ENCODE measurements at places on chromosomes 6 and 20.
A peak's percentile ranks its signal among the peaks of the same experiment; 100 is the strongest.

GRCh38 chr6:3585320-3585935 is 128.6 kb upstream of the SLC22A23 start:
- DNase-seq, result no peak

GRCh38 chr6:52360028-52360427 is 1.9 kb upstream of the PAQR8 start:
- DNase-seq, result no peak

DNA sequence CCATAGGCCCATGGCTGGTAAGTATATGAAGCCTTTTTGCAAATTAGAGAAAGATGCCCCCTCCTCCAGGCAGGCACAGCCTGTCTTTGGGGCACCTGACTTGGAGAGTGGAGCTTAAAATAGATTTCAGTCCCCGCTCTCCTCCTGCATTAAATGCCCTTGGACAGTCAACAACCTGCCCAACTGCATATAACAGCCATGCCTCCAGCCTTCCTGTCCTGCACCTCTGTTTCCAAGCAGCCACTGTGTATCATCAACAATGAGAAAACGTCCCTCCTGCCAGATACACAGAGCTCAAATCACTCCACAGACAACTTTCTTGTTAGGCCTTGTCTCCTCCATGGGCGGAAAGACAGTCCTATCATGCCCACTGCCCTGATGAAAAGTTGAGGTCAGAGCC is 3.4 kb downstream of the CDH22 start:
- no peak for DNase-seq

DNA sequence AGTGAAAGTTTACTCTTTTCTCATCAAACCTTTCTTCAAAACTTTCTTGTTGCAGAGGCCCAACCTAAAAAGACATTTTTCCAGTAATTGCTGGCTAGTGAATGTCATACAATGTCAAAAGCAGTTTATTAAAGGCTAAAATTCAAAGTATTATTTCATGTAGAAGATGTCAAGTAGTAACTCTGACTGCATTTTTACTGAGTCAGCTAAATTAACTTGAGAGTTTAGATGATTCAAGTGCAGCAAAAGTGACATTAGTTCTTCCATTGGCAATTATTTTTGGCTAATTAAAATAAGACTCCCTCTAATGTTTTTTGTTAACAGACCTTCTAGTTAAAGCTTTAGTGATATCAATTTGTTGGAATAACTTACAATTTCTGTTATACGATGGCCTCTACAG is 1438.5 kb downstream of the GRIK2 start:
- DNase-seq, result no peak

DNA sequence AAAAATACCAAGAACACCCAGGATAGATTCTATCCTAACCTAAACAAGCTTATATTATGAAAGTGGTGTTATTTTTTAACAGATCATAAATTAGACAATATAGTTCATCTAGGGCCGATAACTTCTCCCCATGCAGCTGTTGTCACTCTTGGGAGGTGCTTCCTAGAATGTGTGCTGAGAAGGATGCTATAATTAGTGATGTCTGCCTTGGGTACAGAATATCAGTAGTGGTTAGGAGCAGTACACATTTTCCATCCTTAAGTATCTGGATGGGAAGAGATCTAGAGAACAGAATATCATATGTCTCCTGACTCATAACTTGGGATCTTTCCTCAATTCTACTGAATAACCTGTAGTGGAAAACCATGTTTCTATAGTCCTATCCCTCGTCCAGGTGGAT is 214.5 kb downstream of the BCKDHB start:
- no peak for DNase-seq

DNA sequence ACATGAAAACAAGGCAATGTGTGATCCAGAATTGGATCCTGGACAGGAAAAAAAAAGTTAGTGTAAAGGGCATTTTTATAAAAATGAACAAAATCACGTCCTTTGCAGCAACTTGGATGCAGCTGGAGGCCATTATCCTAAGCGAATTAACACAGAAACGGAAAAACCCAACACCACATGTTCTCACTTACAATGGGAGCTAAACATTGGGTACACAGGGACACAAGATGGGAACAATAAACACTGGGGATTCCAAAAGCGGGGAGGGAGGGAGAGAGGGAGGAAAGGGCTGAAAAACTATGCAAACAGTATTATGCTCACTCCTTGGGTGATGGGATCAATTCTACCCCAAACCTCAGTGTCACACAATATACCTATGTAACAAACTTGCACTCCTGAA is 91.4 kb upstream of the BTBD3 start:
- no peak for DNase-seq

GRCh38 chr6:126770176-126770575 is 348.3 kb upstream of the RSPO3 start:
- no peak for DNase-seq

GRCh38 chr6:143784316-143784715 is 58.8 kb upstream of the LTV1 start:
- DNase-seq, result no peak

DNA sequence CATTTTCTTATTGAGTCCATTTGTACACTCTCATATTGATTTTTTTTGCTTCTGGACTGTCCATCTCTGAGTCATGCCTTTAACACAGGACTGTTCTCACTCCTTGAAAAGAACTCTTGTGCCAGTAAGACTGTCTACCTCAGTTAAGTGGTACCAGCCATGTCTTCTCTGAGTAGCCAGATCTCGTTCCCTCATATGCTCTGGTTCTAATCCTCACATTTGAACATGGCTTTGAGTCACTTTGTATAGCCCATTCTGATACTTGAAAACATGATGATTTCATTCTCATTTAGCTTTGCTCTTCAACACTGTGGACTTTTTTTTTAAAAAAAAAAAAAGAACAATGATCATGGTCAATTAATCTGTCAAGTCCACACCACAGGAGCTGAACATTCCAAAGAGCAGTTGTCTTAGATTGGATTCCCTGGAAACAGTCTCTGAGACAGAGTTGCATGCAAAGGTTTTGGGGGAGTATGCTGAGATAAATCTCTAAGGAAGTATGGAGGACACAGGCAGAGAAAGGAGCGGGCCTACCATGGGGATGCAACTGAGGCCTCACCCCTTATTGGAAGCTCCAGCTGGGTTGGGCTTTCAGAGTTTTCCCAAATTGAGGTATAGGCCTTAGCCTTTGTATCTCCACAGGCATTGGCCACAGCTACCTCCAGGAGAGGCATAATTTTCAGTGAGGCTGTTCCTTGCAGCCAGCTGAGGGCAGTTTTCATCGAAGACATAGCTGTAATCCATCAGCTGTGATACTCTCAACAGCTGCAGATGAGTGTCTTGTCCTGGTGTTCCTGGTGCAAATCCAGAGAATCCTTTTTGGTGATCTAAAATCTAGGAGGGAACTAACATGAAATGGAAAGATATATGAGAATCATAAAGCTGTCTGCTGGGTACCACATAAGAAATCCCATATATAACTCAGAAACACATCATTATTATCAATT is 6.0 kb upstream of the PTCHD4 start:
- no peak for DNase-seq

GRCh38 chr6:3751077-3751729 is at the start of gene PXDC1:
Gene PXDC1, minus strand, starts transcription at chr6:3751713. Its CDS starts 182 bp downstream, at chr6:3751531.
- DNase-seq, result peak; percentile 48

DNA sequence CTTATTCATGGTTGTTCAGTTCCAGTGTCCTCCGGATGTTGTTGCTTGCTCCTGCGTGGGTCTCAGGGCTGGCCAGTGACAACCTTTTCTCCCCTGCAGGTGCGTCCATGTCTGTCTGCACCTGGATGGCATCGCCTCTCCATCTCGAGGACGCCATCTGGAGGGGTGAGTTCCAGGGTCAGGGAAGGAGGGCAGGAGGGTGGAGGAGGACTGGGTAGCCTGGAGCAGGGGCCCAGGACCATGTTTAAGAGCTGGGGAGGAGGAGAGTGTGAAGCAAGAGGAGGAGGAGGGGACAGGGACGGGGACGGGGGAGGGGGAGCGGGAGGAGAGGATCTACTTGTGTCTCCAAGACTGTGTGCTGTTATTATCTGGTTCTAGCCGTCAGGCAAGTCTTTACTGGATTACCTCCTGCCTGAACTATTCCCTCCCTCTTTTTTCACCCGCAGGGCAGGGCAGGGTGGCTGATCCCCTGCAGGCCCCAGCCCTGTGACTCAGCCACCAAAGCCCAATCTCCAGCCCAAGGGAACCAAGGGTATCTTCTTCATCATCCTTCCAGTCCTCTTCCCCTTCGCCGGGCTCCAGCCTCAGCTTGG is 32.2 kb upstream of the TULP1 start:
- DNase-seq, result no peak

- DNase-seq, result no peak
These were observed 597.1 kb downstream of the KIF16B start for GRCh38 chr20:15976047-15976736.

GRCh38 chr6:136403110-136403980 is 113.7 kb upstream of the BCLAF1 start:
- DNase-seq, result no peak

GRCh38 chr20:42894483-42894882 is 295.2 kb downstream of the PTPRT start:
- no peak for DNase-seq

DNA sequence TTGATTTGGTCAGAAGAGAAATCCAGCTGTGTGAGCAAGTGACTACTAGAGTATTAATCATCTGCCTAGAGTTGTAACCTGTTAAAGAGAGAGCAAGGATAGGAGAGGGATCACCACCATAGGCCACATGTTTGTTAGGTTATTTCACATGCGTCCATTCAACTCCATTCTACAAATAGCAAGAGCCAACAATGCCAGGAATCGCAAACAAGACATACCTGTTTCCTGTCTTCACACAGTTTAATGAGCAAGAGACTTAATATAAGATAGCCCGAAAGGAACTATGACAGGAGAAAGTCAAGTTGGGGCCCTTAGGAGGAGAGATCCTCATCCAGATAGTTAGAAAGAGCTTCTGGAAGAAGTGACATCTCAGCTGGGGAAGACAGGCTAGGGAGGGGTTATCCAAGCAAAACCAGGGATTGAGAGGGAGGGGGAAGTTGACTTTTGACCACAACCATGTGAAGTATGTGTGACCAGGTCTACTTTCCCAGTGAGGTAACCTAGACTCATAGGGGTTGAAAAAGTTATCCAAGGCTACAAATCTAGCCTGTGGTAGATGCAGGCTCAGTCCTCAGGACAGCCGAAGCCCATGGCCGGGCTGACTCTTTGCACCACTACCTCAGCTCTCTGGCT is 147.4 kb downstream of the ALDH8A1 start:
- DNase-seq, result no peak

GRCh38 chr6:149354009-149354408 is 36.5 kb downstream of the TAB2 start:
- no peak for DNase-seq

- peak; percentile 61 for DNase-seq
These were observed 1.6 kb downstream of the INSM1 start for GRCh38 chr20:20369250-20370093.

Measured in left colon (tissue), 2 donors.